ENCODE measurements at places on chromosomes 1 and 21. TPM values are rescaled to one million over a fixed set of nuclear protein-coding genes. Genes with fewer than 3 reads are reported as not detected.

The PADI2 gene
- 147 TPM for total RNA-seq

DNA sequence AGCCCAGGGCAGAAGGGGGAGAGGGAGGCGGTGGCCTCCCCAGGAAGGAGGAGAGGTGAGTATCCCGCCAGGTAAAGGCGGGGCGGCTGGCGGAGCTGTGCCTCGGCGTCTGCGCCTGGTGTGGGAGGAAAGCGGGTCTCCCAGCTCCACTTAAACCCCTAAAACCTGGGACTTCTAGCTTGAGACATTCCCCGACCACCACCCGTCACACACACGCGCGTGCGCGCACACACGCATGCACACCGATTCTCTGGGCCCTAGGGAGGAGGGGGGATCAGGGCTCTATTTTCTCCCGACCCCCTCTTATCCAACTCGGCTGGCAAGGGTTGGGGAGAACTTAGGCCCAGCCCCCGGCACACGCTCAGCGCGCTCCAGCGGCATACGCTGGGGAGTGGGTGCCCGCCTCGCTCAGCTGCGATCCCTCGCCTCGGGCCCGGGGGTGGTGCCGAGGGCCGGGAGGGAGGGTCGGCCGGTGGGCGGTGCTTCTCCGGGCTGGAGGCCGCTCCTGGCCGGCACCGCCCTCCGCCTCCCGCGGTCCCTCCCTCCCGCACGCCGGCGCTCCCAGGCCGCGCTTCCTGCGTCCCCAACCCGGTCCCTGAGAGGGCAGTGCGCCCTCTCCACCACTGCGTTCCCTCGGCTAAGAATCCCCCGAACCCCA is at the start of gene TMEM51:
Gene TMEM51 (plus strand): TSS at position 564 of the 658 bp plus-strand sequence. CDS start 61,341 bp downstream, outside the sequence.
- no peak for DNase-seq

DNA sequence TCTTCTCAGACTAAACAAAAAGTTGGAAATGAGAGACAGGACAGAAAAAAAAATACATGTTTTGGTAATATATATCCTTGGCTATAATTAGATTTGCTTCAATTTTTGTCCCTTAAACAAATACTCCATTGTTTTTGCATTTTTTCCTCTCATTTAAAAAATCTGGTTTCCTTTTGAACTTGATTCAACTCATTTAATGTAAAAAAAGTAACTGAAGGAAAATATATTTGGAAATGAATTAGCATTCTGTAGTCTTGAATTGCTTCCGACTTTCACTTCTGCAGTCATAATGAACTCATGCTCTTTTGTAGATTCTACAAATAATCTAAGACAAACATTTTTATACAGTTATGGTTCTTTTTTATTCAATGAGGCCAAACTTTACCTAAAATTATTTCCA is 309.1 kb downstream of the HMCN1 start:
- no peak for DNase-seq

DNA sequence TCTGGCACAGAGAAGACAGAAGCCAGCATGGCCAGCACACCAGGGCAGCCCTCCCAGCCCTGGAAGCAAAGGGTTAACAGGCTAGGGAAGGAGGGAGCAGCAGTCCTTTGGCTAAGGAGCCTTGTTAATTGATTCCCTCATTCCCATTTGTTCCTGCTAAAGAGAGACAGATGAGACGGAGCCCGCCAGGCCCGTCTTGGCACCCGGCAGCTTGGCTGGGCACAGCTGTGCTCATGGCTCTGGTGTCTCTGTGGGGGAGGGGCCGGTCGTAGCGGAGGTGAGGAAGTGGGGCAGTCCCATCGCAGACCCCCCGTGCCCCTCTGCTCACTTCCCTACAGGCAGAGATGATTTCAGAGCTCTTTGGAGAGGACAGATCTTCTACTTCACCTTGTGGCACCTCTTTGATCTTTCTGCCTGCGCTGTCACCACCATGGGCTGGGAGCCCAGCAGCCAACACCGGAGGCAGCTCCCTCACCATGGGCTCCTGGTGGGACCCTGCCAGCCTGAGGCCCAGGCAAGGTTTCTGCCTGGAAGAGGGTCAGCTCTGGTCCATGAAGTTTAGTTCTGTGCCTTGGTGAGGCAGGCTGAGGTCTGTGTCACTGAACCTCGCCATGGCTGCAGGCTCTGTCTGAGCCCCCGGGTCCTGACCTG is 38.0 kb downstream of the FOXO6 start:
- no peak for DNase-seq

- DNase-seq: no peak
Measured at GRCh38 chr1:212118872-212119260, 83.3 kb downstream of the DTL start.

DNA sequence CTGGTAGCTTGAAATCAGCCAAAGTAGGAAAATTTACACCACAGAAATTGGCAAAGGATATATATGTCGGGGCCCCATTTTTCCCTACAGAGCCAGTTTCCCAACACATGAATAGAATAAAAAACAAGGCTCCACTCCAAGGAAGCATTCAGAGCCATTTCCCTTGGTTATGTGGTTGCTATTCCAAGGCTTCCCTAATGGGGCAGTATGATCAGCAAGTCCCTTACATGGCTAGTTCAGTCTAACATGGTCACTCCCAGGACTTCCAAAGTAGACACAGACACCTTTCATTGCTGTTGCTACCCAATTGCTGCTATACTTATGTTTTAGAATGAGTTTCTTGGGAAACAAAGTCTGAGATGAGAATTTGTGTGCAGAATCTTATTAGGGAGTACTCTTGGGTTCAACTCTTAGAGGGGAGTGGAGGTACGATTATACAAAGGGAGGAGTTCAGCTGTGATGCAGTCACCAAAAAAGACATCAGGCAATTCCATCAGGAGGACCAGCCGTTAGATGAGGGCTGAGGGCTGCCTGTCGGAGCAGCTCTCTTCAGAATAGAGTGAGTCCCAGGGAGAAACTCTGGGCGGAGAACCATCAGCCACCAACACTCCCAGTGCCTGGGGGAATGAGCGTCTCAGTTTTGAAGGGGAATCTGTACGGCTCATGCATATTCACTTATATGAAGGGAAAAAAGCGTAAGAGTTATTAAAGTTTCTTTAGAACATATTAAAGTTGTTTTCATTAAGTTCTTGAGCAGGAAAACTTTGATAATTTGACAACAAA is 92.9 kb downstream of the C21orf91 start:
- DNase-seq: no peak

DNA sequence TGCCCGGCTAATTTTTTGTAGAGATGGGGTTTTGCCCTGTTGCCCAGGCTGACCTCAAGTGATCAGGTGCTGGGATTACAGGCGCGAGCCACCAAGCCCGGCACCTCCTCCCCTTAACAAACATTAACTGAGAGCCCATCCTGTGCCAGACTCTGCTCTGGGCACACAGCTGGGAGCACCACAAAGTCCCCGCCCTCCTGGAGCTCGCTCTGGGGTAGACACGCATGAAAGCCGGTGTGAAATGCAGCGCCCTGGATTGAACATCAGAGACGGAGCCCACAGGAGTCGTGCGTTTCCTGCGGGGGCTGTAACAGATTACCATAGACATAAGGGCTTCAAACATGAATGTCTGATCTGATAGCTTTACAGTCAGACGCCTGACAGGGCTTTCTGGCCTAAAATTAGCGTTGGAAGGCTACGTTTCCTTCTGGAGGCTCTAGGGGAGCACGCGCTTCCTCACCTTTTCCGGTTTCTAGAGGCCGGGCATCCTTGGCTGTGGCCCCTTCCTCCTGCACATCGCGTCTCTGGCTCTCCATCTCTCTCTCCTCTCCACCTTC is 14.3 kb downstream of the SLC27A3 start:
- peak; percentile 54 for DNase-seq

The CLCA4 gene
- not detected for total RNA-seq

DNA sequence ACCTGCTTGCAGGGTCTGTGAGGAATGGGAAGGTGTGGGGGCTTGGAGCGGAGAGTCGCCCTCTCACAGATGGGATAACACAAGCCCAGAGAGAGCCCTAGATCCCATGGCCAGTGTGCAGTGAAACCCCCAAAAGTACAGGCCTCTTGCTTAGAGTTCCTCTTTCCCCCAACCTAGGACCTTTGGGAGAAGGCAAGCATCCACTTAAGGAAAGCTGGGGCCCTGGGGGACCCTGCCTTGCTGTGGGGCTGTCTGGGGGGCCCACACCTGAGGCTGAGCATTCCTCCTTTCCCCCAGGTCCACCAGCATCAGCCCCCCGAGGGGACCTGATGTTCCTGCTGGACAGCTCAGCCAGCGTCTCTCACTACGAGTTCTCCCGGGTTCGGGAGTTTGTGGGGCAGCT is 1.1 kb downstream of the VWA1 start:
- no peak for DNase-seq

The TGFB2 gene
- 47.4 TPM for total RNA-seq

- DNase-seq: peak; percentile 52
Measured at GRCh38 chr1:24277420-24278169, 41.6 kb upstream of the GRHL3 start.

DNA sequence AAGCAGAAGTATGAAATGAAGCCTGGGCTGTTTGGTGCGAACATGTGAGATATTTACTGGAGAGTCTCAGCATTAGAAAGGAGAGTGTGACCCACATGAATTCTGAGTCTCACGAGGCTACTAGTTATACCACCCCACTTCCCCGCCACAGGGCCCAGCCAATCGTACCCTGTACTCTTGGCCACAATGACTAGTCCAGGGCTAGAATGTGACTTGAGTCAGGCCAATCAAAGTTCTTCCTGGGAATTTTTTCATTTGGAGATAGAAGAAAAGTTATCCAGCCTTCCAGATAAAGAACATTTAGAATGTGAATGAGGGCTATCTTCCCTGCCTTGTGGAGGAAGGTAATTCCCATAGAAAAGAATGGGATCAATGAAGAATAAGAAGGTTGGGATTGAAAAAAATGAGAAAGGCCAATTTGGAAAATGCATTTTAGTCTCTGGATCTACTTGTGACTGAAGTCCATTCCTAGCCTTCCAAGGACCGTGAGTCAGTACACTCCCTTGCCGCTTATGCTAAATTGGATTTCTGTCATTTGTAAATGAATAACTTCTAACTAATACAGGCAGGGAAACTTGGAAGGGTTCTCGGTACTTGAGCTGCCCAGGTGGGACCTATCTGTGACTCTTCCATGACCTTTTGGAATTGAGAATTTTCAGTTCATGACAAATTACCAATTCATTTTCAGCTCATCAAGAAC is 12.3 kb upstream of the RIMKLA start:
- DNase-seq: peak; percentile 96

DNA sequence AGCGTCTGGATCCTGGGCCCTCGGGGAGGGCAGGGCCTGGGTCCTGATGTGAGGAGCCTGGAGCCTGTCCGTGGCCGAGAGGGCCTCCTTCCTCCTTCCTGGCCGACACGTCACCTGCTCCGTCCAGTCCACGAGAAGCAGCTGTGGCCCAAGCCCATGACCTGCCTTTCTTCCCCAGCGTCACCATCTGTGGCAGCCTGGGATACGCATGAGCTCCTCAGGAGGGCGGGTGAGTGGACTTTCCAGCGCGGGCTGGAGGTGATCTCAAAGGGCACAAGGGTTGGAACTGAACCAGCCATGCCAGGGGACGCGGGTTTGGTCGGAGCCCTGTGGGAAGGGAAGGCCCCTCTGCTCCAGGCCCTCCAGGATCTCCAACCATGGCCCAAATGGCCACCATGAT is 90.4 kb downstream of the DHRS3 start:
- DNase-seq: peak; percentile 44

The CHRNB2 gene
- total RNA-seq: 0.55 TPM

The CFHR1 gene
- total RNA-seq: not detected

- peak; percentile 27 for DNase-seq
Measured at GRCh38 chr1:51686450-51686849, 69.6 kb downstream of the OSBPL9 start.

The VWA1 gene
- total RNA-seq: 14.4 TPM

DNA sequence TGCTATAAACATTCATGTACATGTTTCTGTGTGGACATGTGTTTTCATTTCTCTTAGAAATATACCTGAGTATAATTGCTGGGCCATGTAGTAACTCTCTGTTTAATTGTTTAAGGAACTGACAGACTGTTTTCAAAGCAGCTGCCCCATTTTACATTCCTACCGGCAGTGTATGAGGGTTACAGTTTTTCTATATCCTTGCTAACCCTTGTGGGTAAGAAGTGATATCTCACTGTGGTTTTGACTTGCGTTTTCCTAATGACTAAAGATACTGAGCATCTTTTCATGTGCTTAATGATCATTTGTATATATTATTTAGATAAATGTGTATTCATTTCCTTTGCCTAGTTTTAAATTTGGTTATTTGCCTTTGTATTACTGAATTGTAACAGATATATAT is 81.7 kb downstream of the DNM3 start:
- no peak for DNase-seq

- no peak for DNase-seq
Measured at GRCh38 chr21:17393413-17393812, 119.4 kb upstream of the CXADR start.

All from renal cortical epithelial cell (primary cell).